ENCODE measurements at places on chromosomes 1 and 21.

GRCh38 chr1:232868793-232869491 is 63.7 kb downstream of the MAP10 start:
- no peak for DNase-seq

DNA sequence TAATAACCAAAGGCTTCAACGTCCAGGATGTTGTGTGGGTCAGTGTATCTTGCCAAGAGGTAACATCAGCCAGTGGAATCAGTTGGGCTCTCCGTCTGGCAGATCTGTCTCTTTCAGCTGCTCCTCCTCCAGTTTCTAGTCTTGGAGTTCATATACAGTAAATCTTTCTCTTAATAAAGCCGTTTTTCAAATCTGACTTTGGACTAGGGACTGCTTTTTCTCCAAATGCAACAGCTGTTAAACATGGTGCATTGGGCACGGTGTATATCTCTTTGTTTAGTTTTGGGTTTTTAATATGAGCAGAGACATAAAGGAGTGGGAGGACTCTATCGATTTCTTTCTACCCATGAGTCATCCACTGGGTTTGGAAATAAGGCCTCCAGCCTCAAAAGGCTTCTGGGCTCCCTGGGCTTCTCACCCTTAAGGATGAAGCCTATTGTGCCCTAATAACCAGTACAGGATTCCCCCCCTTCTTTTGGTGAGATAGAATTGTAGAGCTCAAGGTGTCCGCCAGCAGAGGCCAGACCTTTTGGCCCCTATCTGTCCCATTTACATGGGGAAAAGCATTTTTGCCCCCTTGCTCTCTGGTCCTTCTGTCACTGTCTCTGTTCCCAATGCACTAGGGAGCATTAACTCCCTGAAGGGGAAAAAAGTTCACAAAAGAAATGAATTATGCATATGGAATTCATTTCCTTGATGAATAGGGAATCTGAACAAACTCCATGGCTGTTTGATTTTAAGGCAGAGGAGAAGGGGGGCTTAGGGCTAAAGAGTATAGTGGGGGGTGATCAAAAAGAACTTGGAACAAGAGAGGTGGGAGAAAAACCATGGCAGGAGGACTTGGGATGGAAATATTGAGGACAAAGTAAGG is 86.0 kb downstream of the PBX1 start:
- DNase-seq, result no peak

- no peak for DNase-seq
Observed at GRCh38 chr1:95089650-95090287, 17.0 kb upstream of the ALG14 start.

DNA sequence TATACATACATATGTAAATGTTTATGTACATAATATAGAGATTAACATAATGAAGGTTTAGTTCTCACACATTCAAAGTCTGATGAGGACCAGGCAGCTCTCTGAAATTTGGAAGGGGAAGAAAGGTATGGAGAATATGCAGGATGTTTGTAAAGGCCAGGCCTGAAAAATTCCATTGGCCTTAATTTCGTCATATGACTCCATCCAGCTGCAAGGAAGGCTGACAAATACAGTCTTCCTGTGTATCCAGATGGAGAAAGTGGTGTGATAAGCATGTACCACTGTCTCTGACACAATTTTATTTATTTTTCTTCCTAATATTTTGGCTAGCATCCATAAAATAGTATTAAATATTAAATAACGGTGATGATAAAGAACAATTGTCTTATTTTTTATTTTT is 6.3 kb upstream of the SGIP1 start:
- DNase-seq, result no peak

DNA sequence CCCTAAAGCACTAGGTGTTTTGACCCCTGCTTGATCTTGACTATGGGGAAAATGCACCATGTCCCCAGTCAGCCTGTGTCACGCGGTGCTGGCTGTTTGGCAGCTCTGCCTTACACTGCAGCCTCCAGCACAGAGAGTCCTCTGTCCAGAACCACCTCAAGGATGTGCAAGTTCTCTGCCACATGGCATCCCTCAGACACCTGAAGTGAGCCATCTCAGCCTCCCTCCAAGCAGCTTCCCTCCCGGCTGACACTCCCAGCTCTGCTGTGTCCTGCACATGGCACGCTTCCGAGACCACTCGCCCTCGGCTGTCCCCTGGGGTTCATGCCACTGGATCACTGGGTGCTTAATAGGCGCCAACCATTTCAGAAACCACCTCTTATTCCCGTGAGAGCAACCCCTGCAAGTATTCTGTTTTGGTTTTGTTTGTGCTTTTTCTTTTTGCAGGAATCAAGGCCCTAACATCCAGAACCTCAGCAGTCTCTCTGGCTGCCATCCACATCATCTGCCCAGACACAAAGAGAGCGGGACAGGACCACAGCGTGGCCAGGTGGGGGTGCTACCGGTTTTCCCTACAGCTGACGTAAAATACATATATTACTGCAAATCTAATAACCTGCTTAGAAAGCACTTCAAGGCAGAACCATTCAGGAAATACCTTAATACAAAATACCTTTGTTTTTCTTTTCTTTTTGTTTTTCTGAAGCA is 45.7 kb downstream of the CAPZB start:
- no peak for DNase-seq

GRCh38 chr1:210910020-210910575 is 223.8 kb downstream of the KCNH1 start:
- no peak for DNase-seq
